ENCODE measurements at places on chromosomes 4 and X.
A peak's percentile ranks its signal among the peaks of the same experiment; 100 is the strongest.

DNA sequence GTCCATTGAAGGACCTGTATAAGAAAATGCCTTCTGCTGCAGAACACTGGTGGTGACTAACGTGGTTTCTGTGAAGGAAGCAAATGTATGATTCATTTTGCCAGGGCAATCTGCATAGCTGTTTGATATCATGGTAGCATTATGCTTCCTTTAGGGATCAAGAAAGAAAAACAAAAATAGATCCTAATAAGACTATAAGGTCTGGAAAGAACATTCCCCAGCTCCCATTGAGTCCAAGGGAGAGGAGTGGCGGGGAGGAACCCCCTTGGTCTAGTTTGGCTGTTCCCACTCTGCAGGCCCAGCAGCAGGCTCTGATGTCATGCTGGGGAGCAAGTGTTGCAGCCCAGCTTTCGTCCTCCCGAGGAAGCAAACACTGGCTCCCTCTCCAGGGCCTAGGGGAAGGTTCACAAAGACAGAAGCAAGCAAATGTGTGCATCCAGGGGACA lies 154.5 kb upstream of the GALNT7 start:
- DNase-seq, result no peak

GRCh38 chr4:87865288-87865687 lies 32.5 kb downstream of the MEPE start:
- no peak for DNase-seq

DNA sequence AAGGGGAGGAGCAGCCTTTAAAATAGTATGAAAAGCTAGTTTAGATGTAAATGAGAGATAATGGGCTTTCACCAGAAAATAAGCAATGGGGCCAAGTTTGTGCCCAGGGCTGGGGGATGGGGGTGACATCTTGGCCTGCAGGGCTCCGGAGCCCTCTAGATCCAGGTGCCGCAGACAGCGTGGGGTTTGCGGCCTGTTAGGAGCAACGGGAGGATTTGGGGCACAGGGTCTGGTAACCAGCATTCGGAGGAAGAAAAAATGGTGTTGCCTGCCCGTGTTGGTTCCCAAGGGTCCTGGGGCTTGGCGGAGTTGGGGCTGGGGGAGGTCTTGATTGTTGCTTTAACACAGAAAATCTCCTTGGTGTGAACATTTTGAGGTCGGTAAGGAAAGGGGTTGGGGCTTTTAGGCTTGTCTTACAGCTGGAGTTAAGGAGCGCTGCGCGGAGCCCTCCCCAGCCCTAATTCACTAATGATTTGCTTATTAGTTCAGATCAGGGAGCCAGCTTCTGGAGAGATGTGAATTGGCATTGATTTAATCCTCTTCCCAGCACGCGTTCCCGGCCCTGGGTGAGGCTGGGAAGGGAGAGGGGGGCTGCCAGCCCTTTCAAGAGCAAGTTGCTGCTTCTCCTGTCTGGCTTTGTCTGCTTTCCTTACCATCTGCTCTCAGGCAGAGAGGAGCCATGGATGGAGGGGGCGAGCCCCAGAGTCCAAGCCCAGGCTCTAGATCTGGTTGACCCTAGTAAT lies 443.4 kb downstream of the BCOR start:
- DNase-seq, result no peak

GRCh38 chr4:54224996-54225597 lies 4.0 kb upstream of the PDGFRA start:
- DNase-seq, result no peak

DNA sequence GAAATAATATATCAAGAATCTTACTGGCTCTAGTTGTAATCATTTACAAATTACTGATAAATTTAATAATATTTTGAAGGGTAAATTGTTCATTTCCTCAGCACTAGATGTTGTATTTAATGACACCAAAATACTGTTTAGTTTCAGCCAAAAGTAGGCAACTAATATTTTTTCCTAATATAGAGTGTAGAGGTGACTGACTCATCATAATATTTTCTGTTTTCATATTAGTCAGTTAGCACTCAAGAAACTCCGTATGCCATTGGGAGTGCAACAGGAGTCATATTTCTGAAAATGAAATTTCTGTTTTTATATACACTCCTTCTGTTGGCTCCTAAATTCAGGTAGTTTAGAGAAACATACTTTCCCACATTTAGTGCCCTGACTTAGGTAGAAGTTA lies 36.6 kb upstream of the PTPN13 start:
- DNase-seq, result no peak

DNA sequence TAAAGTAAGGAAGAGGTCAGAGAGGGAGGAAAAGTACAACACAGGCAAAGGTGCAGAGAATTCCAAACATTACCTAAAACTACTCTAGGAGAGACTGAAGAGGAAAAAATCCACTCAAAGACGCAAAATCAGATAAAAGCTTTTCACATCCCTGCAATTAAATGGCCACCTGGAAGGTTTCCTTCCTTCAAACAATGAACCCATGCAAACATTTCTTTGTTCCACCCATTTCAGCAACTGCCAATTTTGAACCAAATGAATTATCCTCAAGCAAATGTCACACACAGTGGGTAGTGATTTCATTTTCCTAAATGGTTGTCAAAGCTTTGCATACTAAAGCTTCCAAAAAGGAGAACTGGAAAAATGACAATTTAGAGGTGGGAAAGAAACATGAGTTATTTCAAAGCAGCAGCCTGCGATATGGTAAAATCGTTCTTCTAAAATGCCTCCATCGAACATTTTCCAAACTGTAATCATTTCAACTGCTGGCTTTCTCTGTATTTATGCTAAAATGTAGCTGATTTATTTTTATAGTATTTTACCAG lies 45.0 kb downstream of the APBB2 start:
- no peak for DNase-seq

DNA sequence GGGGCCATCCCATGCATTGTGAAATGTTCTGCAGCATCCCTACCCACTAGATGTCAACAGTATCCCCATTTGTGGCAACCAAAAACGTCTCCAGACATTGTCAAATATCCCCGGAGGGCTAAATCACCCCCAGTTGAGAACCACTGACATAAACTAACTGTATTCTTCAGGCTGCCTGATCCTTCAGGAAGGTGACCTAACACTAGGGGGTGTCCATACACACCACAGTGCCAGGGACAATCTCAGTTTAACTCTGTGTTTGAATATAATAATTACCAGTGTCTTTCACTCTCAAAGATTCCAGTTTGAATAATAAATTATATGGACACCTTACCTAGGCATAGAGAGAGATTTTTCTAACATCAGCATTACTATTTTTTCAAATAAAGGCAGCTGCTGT lies 6.4 kb downstream of the ACE2 start:
- no peak for DNase-seq

DNA sequence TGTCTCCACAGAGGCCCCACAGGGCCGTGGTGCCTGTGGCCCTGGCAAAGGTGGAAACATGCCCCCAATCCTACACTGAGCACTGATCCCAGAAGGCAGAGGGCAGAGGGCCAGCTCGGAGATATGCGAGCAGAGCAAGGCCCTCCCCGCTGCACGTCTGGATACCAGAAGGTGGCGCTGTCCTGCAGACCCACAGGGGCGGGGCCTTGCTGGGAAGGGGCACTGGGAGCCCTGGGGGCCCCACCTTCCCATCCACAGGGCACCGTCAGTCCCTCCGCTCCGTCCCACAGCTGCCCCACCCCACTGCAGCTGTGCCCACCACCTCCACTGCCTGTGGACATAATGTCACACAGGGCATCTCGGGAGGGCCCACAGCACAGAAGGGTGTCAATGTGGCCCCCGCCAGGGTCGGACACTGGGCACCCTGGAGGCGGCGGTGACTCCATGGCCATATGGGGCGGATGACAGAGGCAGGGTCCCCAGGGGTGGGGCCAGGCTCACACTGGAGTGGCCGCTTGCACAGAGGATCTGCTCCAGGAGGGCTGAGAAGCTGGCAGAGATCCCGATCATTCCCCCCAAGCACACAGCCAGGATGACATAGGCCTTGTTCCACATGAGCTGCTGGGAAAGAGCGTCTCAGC lies 4.8 kb downstream of the SLC49A3 start:
- DNase-seq, result peak; percentile 70

DNA sequence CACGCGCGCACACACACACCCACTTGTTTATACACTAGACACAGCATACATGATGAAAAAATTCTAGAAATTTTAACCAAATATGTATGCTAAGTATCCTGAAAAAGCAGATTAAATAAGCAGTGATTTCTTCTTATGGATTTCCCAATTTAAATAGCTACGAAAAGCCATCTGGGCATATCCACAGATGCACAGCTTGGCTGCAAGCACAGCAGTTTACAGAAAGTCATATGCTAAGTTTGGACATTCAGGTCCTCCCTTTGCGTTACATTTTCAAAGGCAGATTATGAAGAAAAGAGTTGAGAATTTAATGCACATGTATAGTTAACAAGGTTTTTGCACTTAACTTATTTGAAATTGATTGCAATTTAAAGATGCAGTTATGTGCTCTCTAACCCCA lies 542.2 kb upstream of the EPHA5 start:
- no peak for DNase-seq

DNA sequence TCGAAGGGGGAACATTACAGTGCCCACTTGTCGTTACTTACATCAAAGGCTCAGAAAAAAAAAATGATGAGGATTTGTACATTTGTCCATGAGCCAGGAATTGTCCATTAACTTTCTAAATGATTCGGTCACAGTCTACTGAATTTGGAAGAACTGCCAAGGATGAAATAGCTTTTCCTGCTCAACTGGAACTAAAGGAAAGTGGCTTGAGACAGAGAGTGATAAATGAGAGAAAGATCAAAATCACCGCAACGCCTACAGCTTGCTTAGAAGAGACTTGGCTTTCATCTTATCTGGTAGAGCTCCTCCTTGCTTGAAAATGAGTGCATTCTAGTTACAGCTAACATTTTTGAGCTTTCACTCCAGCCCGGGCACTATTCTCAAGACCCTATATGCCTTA lies 55.5 kb upstream of the ADGRG2 start:
- no peak for DNase-seq

GRCh38 chr4:2824836-2825381 lies 18.7 kb upstream of the ADD1 start:
- no peak for DNase-seq

GRCh38 chr4:169665046-169665737 lies 44.8 kb downstream of the CLCN3 start:
- peak; percentile 8 for DNase-seq

GRCh38 chr4:45920861-45921260 lies 203.0 kb downstream of the GABRG1 start:
- no peak for DNase-seq

DNA sequence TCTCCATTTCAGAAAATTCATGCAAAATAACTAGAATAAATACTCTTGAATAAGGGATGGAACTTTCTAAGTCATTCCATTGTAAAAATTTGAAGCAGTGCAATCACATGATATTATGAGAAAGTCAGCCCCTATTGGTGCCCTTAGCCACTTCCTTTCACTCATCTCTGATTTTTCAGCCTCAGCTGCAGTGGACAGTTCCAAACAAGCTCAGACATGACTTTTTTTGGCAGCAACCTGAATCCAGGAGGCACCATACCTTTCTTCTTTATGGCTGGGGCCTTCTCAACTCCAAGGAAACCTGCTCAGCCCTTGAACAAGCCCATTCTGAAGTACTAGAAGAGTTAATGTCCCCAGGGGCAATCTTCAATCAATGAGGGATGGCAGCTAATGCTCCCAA lies 40.5 kb downstream of the MAPK10 start:
- DNase-seq, result no peak

GRCh38 chr4:113179996-113180395 lies 130.5 kb downstream of the ANK2 start:
- DNase-seq, result no peak

DNA sequence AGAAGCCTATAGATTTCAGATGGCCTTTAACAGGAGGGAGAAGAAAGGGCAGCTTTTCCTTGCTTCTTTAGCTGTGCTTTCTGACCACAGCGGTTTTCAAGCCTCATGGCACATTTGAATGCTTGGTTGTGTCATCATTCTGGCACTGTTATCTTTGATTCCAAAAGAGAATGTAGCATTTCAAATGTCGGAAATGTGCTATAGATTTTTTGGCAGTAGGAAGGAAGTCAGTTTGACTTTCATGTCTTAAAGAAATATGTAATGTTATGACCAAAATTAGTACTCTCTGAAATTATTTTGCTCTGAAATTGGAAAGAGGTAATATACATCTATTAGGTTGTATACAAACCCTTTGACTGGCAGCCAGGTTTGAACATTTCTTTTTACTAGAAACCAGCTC lies 171.9 kb downstream of the TENM3 start:
- no peak for DNase-seq

DNA sequence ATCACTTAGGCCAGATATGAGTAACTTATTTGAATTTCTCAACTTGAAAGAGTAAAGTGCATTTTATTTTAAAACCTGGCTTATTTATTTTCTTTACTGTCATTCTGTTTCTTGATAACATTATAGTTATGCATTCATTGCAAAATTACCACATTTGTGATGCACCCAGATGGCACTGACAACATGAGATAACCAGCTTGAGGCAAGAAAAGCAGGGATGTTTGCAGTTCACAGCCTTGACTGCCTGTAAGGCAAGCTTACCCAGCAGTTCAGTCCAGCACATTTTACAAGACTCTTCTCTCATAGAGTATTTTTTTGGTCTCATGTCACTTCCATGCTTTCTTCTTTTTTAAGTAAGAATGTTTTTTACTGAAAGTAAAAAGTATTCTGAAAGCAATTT lies 25.3 kb upstream of the EPGN start:
- DNase-seq, result no peak

DNA sequence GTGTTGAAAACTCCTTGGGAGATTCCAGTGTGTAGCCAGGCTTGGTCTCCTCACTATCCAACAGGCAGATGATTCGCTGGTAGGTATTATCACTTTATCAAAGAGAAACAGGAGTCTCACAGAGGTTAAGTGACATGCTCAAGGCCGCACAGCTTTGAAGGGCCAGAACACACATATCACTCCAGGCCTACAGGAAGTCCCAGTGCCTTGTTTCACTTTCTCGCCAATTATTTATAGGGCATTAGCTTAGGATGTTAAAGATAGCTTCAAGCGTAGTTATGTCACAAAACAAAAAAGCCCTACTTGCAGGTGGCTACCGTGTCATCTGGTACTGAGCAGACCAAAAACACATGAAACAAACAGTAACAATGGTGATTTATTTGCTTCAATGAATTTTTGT lies 13.2 kb downstream of the ATP8A1 start:
- DNase-seq, result no peak

DNA sequence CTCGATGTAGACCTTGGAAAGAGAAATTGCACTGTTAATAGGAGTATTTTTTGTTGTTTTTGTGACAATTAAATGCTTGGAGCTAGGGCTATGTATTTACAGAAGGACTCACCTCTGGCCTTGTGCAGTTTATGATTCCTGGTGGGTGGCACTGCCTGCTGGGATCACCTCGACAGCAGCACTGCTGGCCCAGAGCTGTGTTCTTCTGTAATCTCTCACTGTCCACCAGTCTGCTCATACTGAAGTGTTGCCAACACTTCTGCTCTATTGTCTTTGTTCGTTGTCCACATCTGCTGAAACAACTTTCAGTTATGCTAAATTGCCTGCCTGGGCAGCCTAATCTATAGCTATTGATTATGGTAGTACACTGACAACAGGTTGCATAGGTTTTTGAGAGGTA lies 194.4 kb upstream of the ANK2 start:
- no peak for DNase-seq

DNA sequence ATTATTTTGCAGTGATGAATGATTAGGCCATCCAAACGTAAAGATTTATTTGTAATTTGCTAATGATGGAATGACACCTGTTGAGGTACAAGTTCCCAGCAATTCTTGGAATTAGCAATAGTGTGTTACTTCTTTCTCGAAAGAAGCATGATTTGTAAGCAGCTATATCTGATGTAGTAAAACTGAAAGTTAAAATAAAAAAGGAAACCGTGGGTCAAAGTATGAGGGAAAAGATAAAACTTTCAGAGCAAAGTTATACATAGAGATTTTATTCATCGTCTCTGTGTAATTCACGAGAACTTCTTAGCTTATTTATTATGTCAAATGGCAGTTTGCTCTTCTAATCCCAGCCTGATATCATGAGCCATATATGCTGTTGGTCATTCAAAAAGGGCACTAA lies 59.0 kb downstream of the NFKB1 start:
- DNase-seq, result no peak
